ENCODE measurements at places on chromosomes 12 and 14.

DNA sequence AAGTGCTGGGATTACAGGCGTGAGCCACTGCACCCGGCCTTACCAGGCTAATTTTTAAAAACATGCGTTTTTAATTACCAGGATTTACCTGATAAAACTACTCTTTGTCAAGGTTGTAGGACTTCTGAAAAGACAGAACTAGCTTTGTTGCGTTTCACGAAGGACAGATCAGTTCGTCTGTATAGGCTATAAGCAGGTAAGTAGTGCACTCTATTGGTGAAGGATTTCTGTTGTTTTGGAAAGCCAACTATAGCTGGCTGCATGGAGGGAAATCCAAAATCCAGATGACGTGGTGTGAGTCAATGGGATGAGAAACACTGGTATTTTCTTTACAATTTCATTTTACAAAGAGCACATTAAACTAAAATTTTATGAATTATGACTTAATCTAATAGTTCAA, 14.6 kb downstream of the GNPNAT1 start:
- peak; percentile 43 for DNase-seq

- peak; percentile 81 for DNase-seq
Measured at GRCh38 chr12:119803381-119803791, 73.7 kb downstream of the CIT start.

DNA sequence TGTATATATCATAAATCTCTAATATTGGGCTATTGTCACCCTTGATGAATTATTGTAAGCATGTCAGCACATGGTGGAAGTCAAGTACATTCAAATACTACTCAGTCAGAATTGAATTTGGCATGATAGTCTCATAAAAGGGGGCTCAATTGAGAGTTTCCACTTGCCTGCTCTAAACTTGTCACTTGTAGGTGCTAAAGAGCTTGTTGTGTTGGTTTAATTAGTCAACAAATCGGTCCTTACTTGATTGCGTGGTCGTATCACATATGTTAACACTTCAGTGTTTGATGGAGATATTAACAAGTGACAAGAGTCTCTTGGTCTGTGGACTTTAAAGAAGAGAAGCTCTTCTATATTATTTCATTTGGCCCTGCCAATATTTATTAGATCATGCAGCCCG, 81.1 kb downstream of the NKX2-1 start:
- no peak for DNase-seq

- DNase-seq = peak; percentile 33
Measured at GRCh38 chr12:2161473-2161872, 108.7 kb downstream of the CACNA1C start.

- no peak for DNase-seq
Measured at GRCh38 chr12:68958322-68958721, 25.4 kb upstream of the CPM start.

GRCh38 chr14:40229676-40230075, 797.4 kb upstream of the FBXO33 start:
- DNase-seq = no peak

GRCh38 chr14:61111731-61112130, 130.7 kb downstream of the SLC38A6 start:
- DNase-seq = no peak

DNA sequence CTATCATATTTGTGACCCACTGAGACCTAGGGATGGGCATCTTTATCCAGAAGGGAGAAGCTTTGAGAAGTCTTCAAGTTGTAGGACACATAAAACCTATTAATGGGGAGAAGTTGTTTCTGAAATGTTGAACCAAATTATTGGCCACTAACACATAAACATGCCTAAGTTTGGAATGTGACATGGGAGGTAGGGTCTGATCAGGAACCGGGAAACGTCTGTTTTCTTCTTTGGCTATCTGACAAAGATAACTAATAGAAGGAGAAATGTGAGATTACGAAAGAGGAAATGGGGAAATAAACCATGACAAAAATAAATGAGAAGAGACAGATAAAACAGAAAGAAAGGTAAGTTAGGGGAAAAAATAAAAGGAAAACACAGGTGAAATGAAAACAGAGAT, 425.2 kb downstream of the EGLN3 start:
- no peak for DNase-seq
